ENCODE measurements at places on chromosomes 1 and 21.
A peak's percentile ranks its signal among the peaks of the same experiment; 100 is the strongest.

DNA sequence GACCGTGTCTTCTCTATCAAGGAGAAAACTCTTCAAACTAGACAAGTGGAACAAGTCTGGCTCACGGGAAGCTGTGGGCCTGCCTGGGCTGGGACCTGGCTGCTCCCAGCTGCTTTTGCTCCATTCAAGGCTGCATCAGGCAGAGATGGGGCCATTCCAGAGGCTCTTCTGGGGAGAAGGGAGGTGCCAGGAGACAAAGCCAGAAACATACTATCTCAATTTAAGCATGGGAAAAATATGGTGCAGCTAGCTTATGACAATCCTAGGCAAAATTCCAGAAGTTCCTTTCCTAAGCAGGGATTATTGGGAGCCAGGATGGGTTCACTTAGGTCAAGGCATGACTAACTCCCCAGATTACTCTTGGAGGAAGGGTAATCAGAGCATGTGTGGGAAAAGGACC is 90.8 kb upstream of the SLC2A1 start:
- DNase-seq, result no peak
- H3K36me3 ChIP-seq, result no peaks in the 10 kb centered on the region
- H3K4me1 ChIP-seq, result no peaks in the 10 kb centered on the region
- H3K4me3 ChIP-seq, result no peak overlapping the region
- H3K27me3 ChIP-seq, result peaks cover 38% of the 10 kb centered on the region

DNA sequence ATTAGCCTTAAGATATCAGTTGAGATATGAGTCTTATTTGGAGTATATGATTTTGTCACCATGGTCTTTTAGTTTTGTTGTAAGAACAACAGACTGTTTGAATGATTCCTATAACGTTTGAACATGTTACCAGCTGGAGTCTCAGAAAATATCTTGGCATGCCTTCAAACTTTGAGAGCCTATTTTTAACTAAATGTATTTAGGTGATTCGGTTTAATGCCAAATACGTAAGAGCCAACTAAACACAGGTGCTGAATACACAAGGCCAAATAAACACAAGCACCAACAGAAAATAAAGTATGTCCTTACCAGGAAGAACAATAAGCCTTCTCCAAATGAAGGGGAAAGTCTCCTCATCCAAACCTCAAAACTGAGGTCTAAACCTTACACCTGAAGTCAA is 48.6 kb downstream of the PRKACB start:
- no peak overlapping the region for H3K4me3 ChIP-seq
- H3K4me1 ChIP-seq, result no peaks in the 10 kb centered on the region
- no peak overlapping the region for H3K27ac ChIP-seq
- DNase-seq, result no peak
- peaks cover 36% of the 10 kb centered on the region for H3K36me3 ChIP-seq
- no peaks in the 10 kb centered on the region for H3K27me3 ChIP-seq

GRCh38 chr1:206535853-206536188 is 28.5 kb downstream of the RASSF5 start:
- H3K27me3 ChIP-seq, result no peaks in the 10 kb centered on the region
- H3K4me3 ChIP-seq, result no peak overlapping the region
- peaks cover under 1% of the 10 kb centered on the region for H3K36me3 ChIP-seq

DNA sequence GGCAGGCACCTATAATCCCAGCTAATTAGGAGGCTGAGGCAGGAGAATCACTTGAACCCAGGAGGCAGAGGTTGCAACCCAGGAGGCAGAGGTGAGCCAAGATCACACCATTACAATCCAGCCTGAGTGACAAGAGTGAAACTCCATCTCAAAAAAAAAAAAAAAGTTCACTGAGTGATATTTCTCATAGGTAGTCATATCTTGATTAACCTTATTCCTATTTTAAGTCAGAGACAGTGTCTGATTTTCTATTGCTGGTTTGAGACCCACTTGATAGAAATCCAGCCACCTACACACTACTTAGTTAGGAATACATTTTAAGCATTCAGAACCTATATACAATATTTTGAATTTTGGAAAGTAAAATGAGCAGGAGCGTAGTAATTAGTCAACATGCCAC is 357.4 kb upstream of the ADGRL2 start:
- H3K27ac ChIP-seq, result no peak overlapping the region
- no peak for DNase-seq
- H3K36me3 ChIP-seq, result no peaks in the 10 kb centered on the region
- no peaks in the 10 kb centered on the region for H3K4me1 ChIP-seq
- no peak overlapping the region for H3K4me3 ChIP-seq
- H3K27me3 ChIP-seq, result no peaks in the 10 kb centered on the region

- DNase-seq, result no peak
- H3K4me1 ChIP-seq, result peaks cover 7% of the 10 kb centered on the region
- peaks cover 43% of the 10 kb centered on the region for H3K36me3 ChIP-seq
- no peaks in the 10 kb centered on the region for H3K27me3 ChIP-seq
- peak overlapping the region; percentile 49 for H3K27ac ChIP-seq
Observed at GRCh38 chr1:184803180-184803492, 48.5 kb upstream of the EDEM3 start.

DNA sequence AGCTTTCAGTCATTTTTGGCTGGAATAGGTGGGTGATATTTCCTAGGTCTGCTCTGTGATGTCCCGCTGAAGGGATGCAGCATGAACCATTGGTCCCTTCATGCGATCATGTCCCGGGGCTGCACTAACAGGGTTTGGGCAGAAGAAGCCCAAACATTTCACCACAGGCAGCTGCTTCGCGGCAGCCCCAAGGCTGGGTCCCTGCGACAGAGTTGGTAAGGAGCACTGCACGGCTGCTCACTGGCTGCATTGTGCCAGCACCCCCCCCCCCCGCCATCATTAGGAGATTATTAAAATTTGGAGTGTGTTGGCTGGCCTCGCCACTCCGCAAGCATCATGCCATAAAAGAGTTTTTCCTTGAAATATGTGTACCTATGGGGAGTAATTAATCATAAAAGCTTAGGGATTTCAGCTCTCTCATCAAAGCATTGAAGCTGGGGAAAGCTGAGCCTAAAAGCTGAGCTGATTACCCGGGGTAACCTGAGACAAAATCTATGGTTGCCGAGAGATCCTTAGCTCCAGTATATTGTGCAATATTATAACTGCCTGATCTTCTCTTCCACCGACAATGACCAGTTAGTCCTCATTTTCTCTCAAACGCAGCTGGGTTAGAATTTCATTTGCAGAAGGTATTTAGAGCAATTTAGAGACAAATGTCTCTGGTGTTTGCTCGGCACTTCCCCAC is 62.5 kb downstream of the PEX14 start:
- peak overlapping the region; percentile 41 for H3K27ac ChIP-seq
- H3K27me3 ChIP-seq, result no peaks in the 10 kb centered on the region
- DNase-seq, result no peak
- peaks cover 9% of the 10 kb centered on the region for H3K4me1 ChIP-seq
- peaks cover 35% of the 10 kb centered on the region for H3K36me3 ChIP-seq

- no peaks in the 10 kb centered on the region for H3K36me3 ChIP-seq
- peaks cover 75% of the 10 kb centered on the region for H3K27me3 ChIP-seq
- no peak for DNase-seq
- no peak overlapping the region for H3K27ac ChIP-seq
- H3K4me3 ChIP-seq, result no peak overlapping the region
Observed at GRCh38 chr1:63746129-63746864, 27.5 kb upstream of the ROR1 start.

- no peak overlapping the region for H3K4me3 ChIP-seq
- no peak overlapping the region for H3K27ac ChIP-seq
- H3K36me3 ChIP-seq, result no peaks in the 10 kb centered on the region
- H3K4me1 ChIP-seq, result no peaks in the 10 kb centered on the region
Observed at GRCh38 chr1:229717786-229718576, 91.9 kb downstream of the URB2 start.

DNA sequence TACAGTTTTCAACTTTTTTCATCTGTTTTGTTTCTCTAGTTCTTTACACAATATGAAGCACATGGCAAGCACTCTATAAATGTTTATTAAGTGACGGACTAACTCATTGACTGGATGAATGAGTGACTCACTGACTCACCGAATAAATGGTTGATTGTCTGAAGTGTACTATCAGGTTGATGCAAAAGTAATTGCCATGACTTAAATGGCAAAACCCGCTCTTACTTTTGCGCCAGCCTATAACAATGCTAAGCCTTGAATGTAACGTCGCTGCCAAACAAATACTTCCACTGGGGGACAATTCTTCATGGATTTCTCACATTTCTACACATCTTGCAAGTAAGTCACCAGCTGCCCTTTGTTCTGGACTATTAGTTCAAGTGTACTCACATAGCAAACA is 109.0 kb upstream of the KCTD3 start:
- H3K36me3 ChIP-seq, result no peaks in the 10 kb centered on the region
- no peak overlapping the region for H3K4me3 ChIP-seq
- no peaks in the 10 kb centered on the region for H3K27me3 ChIP-seq
- no peak for DNase-seq

GRCh38 chr1:244346972-244347618 is 104.6 kb downstream of the ADSS2 start:
- no peaks in the 10 kb centered on the region for H3K36me3 ChIP-seq
- DNase-seq, result no peak
- H3K4me1 ChIP-seq, result peaks cover 15% of the 10 kb centered on the region
- H3K27me3 ChIP-seq, result peaks cover 22% of the 10 kb centered on the region
- no peak overlapping the region for H3K4me3 ChIP-seq

GRCh38 chr21:34215911-34216717 is 142.7 kb downstream of the MRPS6 start:
- DNase-seq, result no peak
- no peaks in the 10 kb centered on the region for H3K4me1 ChIP-seq
- peaks cover 11% of the 10 kb centered on the region for H3K27me3 ChIP-seq

- H3K27me3 ChIP-seq, result no peaks in the 10 kb centered on the region
- H3K27ac ChIP-seq, result peak overlapping the region; percentile 46
- H3K4me1 ChIP-seq, result peaks cover 76% of the 10 kb centered on the region
- peak overlapping the region; percentile 27 for H3K4me3 ChIP-seq
- H3K36me3 ChIP-seq, result peaks cover 21% of the 10 kb centered on the region
- DNase-seq, result no peak
Observed at GRCh38 chr1:161179698-161180097, 2.4 kb upstream of the B4GALT3 start.

GRCh38 chr1:203567596-203567995 is 59.0 kb upstream of the ATP2B4 start:
- H3K27ac ChIP-seq, result no peak overlapping the region
- no peaks in the 10 kb centered on the region for H3K36me3 ChIP-seq
- DNase-seq, result no peak
- peaks cover 35% of the 10 kb centered on the region for H3K27me3 ChIP-seq
- no peak overlapping the region for H3K4me3 ChIP-seq

DNA sequence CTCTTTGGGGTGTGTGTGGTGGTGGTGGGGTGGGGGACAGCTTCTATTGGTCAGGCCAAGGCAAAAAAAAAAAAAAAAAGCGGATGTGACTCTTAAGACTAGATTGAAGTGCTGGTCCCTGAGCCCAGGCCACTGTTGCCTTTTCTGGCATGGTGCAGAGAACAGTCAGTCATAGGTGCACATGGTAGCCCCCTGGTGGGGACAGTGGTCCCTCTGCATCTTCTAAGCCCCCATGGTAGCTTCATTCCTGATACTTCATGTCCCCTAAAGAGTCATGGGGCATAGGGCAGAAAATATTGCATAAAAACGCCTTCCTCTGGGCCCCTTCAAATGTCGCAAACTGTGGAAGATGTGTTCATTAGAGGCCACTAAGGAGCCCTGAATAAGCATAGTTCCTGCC is 371.8 kb downstream of the NPHP4 start:
- H3K27ac ChIP-seq, result no peak overlapping the region
- no peaks in the 10 kb centered on the region for H3K4me1 ChIP-seq
- H3K27me3 ChIP-seq, result peaks cover 75% of the 10 kb centered on the region
- no peaks in the 10 kb centered on the region for H3K36me3 ChIP-seq

DNA sequence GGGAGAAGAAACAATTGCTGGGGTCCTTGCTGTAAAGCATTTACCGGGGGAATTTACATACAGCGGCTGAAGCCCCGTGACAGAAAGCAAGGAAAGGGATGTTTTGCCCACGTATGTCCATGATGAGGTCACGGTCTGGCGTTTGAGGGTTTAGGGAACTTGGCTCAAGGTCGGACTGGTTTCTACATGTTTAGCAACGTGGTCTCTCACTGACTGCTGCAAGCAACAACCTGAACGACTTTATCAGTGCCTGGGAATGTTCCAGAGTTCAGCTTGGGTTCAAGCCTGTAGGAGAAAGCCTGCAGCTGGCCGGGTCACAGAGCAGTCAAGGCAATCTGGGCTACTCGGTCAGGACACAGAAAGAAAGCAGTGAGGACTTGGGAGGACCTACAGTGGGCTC is 323.3 kb downstream of the AJAP1 start:
- H3K4me3 ChIP-seq, result no peak overlapping the region
- peaks cover 4% of the 10 kb centered on the region for H3K4me1 ChIP-seq
- peaks cover 4% of the 10 kb centered on the region for H3K36me3 ChIP-seq
- no peak overlapping the region for H3K27ac ChIP-seq
- H3K27me3 ChIP-seq, result peaks cover 19% of the 10 kb centered on the region
- DNase-seq, result no peak

DNA sequence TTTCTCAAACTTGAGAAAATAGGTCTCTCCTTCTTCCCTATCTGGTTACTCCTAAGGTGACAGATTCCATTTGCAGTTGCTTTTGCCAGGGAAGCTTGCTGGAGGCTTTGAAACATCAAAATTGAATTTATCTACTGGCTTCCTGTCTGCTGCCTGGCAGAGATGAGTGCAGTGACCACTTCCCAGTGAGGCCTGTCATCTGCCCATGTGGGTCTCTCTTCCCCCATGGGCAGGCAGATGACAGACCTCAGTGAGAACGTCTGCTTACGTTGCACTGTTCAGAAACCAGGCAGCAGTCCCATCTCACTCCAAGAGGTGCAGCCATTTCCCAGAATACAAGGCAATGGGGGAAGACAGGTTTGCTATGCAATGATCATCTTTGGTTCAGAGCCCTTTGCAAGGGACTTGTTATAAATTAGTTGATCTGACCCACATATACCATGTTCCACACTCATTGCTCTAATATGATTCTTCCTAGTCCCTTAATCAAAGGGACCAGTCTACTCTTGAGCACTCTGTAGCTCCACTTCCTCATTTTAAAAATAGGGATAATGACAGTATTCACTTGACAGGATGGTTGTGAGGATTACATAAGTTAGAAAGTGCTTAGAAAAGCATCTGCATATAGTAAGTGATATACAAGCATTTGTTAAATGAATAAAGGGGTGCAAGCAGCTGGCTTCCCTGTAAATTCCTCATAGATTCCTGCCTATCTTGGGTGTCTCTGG is 10.6 kb downstream of the PGBD5 start:
- peaks cover 64% of the 10 kb centered on the region for H3K27me3 ChIP-seq
- H3K36me3 ChIP-seq, result no peaks in the 10 kb centered on the region

DNA sequence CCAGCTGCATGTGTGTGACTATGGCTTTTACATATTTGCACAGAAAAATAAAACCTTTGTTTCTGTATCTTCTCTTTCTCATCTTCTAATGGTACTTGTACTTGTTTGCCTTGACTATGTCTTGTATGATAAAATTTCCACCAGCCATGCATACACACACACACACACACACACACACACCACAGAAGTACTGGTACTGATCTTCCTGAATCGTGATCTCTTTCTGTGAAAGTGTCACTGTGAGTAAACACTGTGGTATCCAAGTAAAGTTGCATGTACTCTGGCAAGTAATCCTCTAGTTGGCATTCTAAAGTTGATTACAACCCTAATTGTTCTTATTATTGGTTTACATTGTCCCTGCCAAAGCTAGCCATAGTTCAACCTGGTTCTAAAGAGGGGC is 176.7 kb downstream of the CRB1 start:
- no peak overlapping the region for H3K27ac ChIP-seq
- DNase-seq, result no peak
- peaks cover 13% of the 10 kb centered on the region for H3K27me3 ChIP-seq
- no peaks in the 10 kb centered on the region for H3K36me3 ChIP-seq

Data from effector memory CD8-positive, alpha-beta T cell (primary cell).